ENCODE measurements at places on chromosomes 3 and 15.
A peak's percentile ranks its signal among the peaks of the same experiment; 100 is the strongest.

- DNase-seq, result no peak
Observed at GRCh38 chr3:94071713-94072284, 8.9 kb downstream of the NSUN3 start.

GRCh38 chr3:10137178-10137577 lies 4.4 kb upstream of the VHL start:
- DNase-seq, result no peak

DNA sequence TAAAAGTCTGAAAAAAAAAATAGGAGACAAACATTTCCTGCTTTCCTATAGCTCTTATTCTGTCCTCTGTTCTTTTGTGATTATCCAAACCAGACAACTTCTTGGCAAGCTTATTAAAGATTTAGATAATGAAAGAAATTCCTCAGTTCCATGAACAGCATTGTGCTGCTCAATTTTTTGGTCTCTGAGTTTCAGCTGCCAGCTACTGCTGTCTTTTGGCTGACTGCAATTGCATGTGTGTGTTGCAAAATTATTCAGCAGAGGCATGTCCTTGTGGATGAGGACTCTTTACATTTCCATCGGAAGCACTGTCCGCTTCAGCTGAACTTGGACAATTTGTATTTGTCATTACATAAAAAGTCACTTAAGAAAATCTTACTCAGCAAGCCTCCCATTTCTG lies 397.3 kb upstream of the RASGRP1 start:
- no peak for DNase-seq

GRCh38 chr15:58755350-58755749 lies 5.8 kb upstream of the ADAM10 start:
- no peak for DNase-seq

DNA sequence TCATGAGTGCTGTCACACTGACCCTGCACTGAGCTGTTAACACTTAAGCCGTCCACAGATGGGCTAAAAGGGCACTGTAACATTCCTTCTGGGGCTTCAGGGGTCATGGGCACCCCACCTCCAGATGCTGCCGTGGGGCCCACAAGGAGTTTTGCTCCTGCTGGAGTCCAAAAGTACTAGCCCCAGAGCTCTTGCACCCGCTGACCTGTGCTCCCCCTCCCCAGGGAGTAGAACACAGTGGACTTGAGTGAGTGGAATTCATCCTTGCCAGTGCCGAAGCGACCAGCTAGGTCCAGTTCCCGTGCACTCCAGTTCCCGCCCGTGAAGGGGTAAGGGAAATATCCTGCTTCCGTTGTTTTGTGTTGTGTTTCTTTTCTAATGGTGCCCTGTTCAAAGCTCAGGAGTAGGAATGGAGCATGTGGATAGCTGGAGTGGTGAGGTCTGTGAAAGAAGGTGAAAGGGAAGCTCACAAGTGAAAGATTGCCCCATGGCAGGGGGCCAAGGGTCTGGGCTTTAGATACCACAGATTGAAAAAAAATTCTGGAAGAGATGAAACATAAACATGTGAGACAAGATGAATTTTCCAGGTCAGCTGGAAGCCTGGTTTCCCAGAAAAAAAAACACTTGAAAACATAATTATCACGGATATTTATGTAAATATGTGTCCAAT lies 36.6 kb downstream of the SLCO2A1 start:
- no peak for DNase-seq

DNA sequence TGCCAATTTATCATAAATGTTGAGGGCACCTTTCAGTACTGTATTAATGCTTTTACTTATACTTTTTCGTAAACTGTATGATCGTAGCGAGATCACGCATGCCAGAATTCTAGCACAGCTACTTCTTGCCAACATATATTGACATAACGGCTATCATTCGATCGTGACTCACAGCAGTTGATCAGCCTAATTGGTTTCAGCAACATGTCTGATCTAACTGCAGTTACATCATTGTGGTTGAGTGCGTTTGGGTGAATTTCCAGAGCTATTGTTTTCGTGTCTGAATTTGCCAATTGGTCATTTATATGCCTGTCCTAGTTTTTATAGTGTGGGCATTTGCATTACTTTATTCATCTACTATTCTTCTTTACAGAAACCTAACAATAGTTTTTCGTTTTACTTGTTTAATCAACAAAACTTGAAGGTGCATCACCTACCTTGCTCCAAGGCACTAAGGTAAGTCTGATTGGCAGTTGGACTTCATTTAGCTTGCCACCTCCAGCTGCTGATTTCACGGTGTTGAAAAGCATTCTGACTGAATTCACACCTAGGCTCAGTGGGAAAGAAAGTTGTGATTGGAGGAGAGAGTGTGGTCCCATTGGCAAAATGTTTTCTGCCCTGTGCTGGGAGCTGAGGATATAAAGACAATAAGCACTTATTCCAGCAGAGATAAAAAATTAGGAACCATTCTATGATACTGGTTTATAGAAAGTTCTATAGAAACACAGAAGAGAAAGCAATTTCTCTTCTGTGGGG lies 120.9 kb upstream of the RGMA start:
- peak; percentile 88 for DNase-seq

GRCh38 chr3:12734960-12735359 lies 24.1 kb downstream of the TMEM40 start:
- DNase-seq, result no peak

- DNase-seq, result no peak
Observed at GRCh38 chr3:17602126-17602525, 140.3 kb downstream of the TBC1D5 start.

GRCh38 chr15:43100971-43101370 lies 4.9 kb downstream of the UBR1 start:
- DNase-seq, result peak; percentile 56

GRCh38 chr3:197949191-197949777 lies 706 bp upstream of the RPL35A start:
- no peak for DNase-seq

- DNase-seq, result no peak
Observed at GRCh38 chr3:184593220-184593927, 31.8 kb downstream of the EPHB3 start.

GRCh38 chr3:116318370-116318769 lies 126.9 kb downstream of the LSAMP start:
- no peak for DNase-seq

DNA sequence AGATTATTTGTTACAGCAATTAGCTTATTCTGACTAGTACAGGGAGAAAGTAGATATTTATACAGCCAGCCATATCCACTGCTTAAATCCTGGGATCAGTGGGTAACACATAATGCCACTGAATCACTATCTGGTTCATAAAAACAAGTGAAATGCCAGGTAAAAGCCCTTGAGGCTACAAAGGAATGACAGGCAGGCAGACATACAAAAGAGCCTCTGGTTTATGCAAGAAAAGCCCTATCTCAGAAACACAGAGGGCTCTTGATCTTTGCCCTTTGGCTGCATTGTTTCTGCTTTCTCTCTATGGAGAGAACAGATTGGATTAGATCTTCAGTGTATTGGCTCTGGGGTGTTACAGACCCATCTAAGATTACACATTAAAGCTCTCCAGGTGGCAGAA lies 115.4 kb upstream of the GADL1 start:
- peak; percentile 36 for DNase-seq

DNA sequence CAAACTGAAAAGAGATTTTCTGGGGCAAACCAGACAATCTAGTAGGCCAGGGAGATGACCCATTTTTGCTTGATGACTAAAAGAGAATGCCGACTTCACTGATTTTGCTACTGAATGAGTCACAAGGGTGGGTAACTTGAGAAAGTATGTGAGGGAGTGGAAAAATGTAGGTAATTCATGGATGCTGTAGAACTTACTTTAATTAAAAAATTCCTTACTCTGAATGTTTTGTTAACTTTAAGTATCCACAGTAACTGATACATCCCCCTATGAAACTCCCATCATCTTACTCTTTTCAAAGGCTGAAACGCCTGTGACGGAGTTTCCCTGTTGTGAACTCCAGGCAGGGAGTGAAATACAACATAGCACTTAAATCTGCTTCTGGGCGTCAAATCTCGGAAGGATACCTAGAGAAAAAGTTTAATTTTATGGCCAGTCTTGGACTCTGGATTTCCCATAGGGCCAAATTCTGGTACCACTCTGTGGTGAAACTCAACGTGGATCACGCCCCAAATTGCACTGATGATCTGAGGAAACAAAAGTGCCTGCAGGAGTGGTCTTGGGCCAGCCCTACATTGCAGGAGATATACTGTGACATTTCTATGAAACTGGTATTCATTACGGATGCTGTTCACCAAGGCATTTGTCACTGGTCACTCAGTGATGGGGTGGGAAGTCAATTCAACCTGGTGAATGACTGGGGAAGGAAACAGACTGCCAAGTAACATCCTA lies 24.0 kb downstream of the GOLIM4 start:
- DNase-seq, result peak; percentile 75

GRCh38 chr15:91894606-91895005 lies 41.1 kb downstream of the SLCO3A1 start:
- DNase-seq, result peak; percentile 61

- DNase-seq, result no peak
Observed at GRCh38 chr3:150409125-150409511, 1.0 kb downstream of the TSC22D2 start.

GRCh38 chr3:146203776-146204175 lies 42.8 kb upstream of the PLOD2 start:
- no peak for DNase-seq

GRCh38 chr15:92116330-92116729 lies 262.8 kb downstream of the SLCO3A1 start:
- no peak for DNase-seq

- no peak for DNase-seq
Observed at GRCh38 chr3:94596141-94596540, 533.3 kb downstream of the NSUN3 start.

GRCh38 chr3:141556034-141556433 lies 69.2 kb downstream of the RASA2 start:
- DNase-seq, result no peak

GRCh38 chr3:150594150-150594549 lies 9.0 kb upstream of the SELENOT start:
- DNase-seq, result no peak

- DNase-seq, result peak; percentile 92
Observed at GRCh38 chr15:92921215-92922131, 21.3 kb downstream of the CHD2 start.

DNA sequence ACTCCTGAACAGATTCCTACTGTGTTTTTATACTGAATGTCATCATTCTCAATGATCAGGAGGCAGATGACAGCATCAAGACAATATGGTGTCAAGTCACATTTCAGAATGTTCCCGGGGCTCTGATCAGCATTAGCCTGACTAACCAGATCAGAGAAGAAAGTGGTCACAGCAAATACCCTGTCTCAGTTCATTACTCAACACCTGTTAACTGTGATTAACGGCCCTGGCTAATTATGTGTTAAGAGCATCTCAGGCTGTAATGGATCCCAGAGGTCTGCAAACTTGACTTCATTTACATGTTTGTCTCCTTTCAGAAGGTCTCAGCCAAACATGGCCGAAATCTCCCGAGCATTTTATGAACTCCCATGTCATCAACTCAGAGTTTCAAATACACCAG lies 833.7 kb downstream of the FHIT start:
- DNase-seq, result no peak

DNA sequence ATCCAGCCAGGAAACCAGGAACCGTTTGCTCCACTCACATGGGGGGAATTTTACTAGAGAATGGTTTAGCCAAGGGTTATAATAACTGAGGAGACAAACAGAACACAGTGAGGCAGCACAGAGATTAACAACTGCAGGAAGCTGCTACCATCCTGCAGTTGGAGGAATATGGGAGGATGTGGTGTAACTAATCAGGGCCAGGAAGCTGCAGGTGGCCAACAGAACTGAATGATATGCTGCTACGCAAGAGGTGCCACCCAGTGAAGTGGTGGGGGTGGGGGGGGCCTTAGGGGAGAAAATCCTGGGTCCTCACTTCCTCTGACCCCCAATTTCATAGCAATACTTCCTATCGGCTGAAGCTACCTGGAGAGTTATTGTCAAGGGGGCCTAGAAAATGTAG lies 306.4 kb upstream of the STT3B start:
- no peak for DNase-seq

GRCh38 chr3:49924683-49925082 lies 4.9 kb downstream of the MON1A start:
- peak; percentile 81 for DNase-seq

DNA sequence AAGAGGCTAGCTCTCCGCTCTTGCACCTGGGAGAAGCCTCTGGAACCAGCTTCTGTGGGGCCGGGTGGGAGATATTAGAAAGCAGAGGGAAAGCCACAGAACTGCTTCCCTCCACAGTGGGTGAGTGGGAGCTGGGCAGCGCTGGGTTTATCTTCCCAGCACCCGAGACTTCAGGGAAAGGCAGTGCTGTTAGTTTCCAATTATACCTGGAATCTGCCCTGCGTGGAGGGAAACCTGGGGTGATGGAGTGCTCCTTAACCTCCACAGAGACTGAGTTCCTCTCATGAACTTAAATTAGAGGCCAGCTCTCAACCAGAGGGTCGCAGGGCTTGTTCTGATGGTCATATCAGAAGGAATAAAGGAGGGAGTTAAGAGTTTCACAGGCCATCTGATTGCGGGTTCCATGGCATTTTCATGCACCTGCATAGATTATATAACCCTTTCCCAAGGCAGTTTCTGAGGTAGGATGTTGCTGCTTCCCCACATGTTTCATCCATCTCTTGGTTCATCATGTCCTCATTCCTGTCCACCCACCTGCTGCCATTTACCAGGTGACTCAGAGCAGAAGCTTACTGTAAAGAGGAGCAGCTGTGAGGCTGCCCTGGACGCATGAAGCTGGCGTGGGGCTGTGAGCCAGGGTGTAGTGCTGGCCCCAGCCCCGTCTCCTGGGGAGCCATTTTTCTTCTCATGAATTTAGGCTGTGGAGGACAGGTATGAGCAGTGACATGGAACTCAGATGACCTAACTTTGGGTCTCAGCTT lies 42.5 kb downstream of the CA12 start:
- no peak for DNase-seq

DNA sequence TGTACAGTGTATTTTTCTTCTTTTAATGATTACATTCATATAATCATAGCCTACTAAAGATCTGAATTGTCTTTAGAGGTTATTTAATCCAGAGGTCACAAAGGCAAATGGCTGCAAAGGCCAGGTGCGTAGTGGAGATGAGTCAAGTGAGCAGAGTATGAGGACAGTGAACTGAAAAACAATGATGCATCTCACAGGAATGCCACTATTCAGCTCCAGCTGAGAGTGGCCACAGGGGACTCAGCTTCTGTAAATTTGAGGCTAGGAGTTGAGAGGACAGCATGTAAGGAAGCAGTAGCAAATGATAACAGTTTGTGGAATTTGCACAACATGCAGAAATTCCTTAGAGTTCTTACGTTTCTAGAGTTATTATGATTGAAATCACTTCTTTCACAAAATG lies 50.4 kb downstream of the COL6A5 start:
- peak; percentile 51 for DNase-seq

DNA sequence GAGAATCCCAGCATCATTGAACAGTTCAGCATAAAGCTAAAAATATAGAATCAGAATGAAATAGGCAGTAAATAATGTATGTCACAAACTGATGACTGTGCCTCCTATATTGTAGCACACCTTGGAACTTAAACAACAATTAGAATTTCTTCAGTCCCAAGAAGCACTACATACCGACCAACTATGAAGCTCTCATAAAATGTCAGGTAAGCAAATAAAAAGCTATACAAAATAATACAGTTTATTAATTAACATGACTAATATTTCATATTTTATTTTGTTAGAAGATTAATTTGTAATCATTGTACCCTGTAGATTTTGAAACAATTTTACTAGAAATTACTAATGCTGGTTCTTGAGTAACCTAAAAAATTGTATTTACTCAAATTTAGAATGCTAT lies 85.1 kb upstream of the GK5 start:
- DNase-seq, result no peak

- DNase-seq, result no peak
Observed at GRCh38 chr3:70011582-70011981, 12.0 kb downstream of the SAMMSON start.

GRCh38 chr3:42704136-42704841 lies 1.7 kb upstream of the HHATL start:
- no peak for DNase-seq

Data from MCF 10A (cell line).